ENCODE measurements at places on chromosomes 12 and 14.

- no peak for DNase-seq
Measured at GRCh38 chr14:51821822-51822221, 38.6 kb upstream of the GNG2 start.

DNA sequence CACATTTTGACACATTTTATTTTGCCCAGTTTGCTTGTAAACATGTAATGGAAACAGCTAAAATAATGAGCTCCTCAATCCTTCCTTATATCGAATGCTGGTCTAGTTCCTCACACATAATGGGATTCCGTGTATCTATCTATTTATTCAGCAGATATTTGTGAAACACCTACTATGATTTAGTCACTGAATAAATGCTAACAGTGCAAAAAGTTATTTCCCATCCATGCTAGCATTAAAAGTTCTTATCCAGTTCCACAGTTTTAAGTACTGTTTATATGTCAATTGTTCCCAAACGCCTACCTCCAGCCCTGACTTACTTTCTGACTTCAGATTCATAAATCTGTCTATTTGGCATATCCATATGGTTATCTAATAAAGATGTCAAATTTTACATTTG lies 1788.7 kb upstream of the FLRT2 start:
- no peak for DNase-seq

DNA sequence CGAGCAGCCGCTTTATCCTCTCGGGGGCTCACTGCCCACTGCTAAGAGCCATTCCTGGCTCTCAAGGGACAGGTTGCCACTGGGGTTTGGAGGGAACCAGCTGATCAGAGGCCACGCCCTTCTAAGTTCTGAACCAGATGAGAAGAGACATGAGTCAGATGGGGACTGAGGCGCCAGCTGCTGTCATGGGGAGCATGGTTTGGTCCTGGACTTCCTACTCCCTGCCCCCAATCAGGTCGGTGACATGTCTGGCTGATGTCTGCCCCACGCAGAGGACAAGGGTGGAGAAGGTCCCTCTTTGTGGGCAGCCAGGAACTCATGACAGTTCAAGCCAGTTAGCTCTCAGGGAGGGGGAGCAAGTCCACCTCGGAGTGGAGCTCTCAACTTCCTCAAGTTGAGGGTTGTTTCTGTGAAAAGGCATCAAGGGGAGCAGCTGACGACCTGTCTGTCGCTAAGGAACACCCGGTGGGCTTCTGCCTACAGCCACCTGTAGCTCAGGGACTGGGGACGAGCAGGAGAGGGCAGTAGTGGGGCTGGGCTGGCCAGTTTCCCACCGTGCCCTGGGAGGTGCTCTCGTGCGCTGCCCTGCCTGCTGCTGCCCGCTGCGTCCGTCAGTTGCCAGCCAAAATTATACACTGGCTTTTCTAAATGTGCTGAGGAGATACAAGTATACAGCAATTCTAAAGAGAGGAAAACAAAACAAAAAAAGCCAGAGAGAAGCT lies 20.5 kb downstream of the PSMC1 start:
- DNase-seq: no peak

DNA sequence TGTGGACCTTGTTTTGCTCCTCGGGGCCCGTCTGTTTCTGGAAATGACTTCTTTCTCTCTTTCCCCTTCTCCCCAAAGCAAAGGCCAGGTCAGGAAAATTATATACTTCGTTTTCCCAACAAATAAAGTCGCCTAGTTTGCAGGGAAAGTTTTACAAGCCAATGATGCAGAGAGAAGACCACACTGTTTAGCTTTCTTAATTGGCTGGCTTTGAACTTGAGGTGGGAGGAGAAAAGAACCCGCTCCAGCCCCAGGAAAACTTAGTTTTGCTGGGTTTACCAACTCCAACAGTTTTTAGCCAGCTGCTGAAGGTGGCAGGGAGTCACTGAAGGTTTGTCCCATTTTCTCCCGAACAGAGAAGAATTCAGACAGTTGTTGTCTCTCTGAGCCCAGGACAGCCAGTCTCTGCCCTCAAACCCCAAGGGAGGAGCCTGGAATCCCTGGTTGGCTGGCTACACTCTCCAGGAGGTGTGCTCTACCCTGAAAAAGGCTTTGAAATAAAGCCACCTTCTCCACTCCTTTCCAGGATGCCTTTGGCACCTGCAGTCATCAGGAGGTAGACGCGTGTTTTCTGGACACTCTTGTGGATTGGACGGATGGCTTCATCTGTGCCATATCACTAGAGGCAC lies 24.8 kb downstream of the BCL11B start:
- no peak for DNase-seq

- no peak for DNase-seq
Measured at GRCh38 chr12:116697305-116697704, 40.6 kb downstream of the SPRING1 start.

- no peak for DNase-seq
Measured at GRCh38 chr12:2013527-2014223, 9.4 kb upstream of the DCP1B start.

- DNase-seq: no peak
Measured at GRCh38 chr12:91003737-91004136, 1.0 kb downstream of the EPYC start.

- DNase-seq: no peak
Measured at GRCh38 chr14:103770902-103771301, 55.3 kb downstream of the ZFYVE21 start.

GRCh38 chr14:102505000-102505619 lies 4.5 kb downstream of the ANKRD9 start:
- DNase-seq: no peak

DNA sequence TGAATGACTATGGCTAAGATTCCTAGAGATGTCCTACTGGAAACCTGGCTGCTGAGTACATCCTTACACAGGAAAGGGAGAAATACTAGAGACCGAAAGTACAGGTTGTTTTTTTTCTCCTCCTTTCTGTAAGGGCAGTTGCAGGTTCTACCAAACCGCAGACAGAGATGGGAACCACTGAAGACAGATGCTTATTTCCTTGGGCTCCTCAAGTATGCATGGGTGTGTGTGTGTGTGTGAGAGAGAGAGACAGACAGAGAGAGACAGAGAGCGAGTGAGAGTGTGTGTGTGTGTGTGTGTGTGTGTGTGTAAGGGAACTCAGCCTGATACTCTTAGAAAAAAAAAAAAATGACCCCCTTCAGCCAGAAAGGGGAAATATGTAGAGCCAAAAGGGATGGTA lies 42.5 kb downstream of the MAP4K5 start:
- no peak for DNase-seq

GRCh38 chr12:90959538-90960139 lies 4.7 kb upstream of the CCER1 start:
- DNase-seq: no peak

GRCh38 chr14:72666610-72667009 lies 227.3 kb downstream of the DPF3 start:
- DNase-seq: no peak

GRCh38 chr12:26748412-26748740 lies 84.6 kb downstream of the ITPR2 start:
- no peak for DNase-seq

- no peak for DNase-seq
Measured at GRCh38 chr12:95365912-95366311, 108.0 kb upstream of the METAP2 start.

GRCh38 chr14:65260786-65261185 lies 151.7 kb upstream of the FUT8 start:
- DNase-seq: no peak

DNA sequence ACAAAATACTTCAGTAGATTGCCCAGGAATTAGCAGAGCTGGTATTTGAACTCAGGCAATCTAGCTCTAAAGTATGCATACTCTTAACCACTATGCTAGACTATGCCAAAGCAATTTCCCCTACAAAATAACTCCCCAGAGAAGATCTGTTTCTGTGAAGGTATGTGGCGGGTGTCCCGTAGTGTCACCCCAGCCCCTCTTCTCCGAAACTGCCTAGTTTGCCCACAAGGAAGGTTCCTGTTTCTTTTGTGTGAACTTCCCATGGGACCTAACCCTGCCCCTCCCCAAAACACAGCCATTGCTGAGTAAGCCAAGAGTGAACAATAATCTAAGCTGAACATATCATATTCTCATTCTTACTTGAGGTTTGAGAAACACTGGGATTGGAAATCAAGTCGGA lies 15.5 kb upstream of the RAP1B start:
- no peak for DNase-seq

DNA sequence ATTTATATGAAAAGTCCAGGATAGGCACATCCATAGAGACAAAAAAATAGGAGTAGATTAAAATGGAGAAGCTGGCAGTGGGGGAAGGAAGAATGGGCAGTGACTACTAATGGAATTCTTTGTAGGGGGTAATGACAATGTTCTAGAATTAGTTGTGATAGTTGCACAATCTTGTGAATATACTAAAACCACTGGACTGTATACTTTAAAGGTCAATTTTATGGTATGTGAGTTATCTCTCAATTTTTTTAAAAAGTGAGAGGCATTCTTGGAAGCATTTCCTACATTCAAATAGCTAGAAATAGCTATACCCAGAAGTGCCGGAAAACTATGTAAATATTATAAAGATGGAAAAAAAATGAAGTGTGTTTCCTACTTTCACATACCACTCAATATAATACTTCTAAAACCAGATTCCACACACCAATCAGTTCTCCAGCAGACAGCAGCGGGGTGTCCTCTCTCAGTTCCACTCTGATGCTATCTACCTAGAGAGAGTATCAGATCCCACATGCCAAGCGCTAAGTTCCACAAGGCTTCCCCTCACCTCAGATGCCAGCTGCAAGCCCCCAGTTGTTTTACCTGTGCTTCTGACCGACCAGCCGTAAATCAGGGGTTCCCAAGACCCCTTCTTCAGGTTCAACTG lies 41.7 kb upstream of the NID2 start:
- DNase-seq: no peak

GRCh38 chr14:93712838-93713724 lies 75.2 kb downstream of the PRIMA1 start:
- no peak for DNase-seq

GRCh38 chr12:6323340-6323994 lies 13.0 kb downstream of the PLEKHG6 start:
- DNase-seq: no peak

- no peak for DNase-seq
Measured at GRCh38 chr12:111268738-111269572, 99.9 kb downstream of the PHETA1 start.

- DNase-seq: no peak
Measured at GRCh38 chr14:51792809-51793208, 67.6 kb upstream of the GNG2 start.

DNA sequence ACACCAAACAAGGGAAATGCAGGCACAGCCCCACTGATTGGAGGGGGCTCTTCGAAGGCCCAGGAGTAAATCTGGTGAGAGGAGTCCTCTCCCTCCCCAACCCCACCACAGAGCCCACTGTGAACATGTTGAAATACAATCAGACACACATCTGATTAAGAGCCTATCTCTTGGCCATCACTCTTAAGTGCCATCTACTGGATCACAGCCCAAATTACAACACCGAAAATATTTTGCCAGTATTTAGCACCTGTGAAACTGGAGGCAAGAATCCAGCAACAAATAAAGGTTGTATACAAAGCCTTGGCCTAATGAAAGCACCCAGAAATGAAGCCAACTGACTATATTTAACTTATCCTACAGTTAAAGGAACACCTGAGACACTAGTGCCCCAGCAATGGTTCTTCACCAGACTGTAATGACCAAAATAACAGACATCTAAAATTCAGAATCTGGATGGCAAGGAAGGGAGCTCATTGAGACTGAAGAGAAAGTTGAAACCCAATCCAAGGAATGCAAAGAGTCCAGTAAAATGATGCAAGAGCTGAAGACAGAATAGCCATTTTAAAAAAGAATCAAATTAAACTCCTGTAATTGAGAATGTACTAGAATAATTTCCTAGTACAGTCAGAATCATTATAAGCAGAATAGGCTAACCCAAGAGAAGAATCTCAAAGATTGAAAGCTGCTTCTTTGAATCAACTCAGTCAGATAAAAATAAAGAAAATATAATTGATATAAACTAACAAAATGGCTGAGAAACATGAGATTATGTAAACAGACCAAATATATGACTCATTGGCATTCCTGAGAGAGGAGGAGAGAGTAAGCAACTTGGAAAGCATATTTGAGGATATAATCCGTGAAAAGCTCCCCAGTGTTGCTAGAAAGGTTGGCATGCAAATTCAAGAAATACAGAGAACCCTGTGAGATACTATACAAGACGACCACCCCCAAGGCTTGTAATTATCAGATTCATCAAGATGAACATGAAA lies 1117.0 kb downstream of the FLRT2 start:
- no peak for DNase-seq
